ENCODE measurements at places on chromosomes 6 and 20.

GRCh38 chr6:142444376-142444775 is 142.6 kb downstream of the ADGRG6 start:
- DNase-seq: no peak

GRCh38 chr6:69594405-69594804 is 202.4 kb downstream of the LMBRD1 start:
- DNase-seq: no peak

GRCh38 chr6:154371281-154371680 is 14.7 kb upstream of the IPCEF1 start:
- no peak for DNase-seq

GRCh38 chr6:44154067-44154466 is 4.6 kb upstream of the CAPN11 start:
- DNase-seq: no peak

DNA sequence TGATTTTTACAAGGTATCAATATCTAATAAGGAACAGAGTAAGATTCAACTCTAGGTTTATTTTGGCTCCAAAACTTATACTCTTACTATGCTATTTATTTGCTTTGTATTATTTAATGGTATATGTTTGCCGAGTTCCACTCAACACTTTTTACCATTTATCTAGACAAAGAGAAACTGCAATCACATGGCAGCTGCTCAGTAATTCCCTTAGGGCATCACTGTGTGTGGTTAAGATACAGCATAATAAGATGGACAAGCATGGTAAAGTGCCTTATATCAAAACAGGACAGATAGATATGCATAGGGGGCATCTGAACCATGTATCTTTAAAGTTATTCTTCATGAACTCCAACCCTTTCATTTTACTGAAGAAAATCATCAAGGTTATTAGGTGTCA is 483.0 kb upstream of the ID4 start:
- DNase-seq: no peak

DNA sequence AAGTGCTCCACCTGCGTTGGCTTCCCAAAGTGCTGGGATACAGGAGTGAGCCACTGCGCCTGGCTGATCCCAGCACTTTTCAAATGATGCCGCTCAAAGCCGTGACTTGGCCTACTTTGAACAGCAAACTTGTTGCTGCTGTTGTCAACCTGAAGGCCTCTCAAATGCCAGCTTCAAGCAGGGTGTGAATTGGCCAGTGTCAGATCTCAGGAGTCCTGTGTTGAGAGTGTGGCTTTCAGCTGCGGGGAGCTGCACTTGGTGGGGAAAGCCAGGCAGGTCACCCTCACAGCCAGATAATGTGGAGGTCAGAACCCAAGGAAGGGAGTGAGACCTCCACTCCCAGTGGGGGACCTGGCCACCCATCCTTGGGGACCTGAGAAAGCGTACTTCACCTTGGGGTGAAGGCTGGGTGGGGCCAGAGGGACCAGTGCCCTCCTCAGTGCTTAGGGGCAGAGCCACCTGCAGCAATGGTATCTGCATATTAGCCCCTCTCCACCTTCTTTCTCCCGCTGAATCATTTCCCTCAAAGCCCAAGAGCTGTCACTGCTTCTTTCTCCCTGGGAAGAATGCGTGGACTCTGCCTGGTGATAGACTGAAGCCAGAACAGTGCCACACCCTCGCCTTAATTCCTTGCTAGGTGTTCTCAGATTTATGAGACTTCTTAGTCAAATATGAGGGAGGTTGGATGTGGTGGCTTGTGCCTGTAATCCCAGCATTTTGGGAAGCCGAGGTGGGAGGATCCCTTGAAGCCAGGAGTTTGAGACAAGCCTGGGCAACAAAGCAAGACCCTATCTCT is 19.1 kb upstream of the PANK2 start:
- no peak for DNase-seq

DNA sequence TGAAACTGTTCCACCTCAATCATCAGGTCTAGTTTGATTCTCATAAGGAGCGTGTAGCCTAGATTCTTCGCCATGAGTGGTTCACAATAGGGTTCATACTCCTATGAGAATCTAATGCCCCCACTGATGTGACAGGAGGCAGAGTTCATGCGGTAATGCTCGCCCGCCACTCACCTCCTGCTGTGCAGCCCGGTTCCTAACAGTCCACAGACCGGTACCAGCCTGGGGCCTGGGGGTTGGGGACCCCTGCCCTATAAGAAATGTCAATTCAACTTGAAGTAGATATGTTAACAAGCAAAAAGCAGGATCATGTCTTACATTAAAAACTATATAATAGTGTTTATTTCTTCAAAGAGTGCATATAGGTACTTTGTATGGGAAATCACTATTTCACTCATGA is 216.5 kb downstream of the COL19A1 start:
- DNase-seq: no peak

DNA sequence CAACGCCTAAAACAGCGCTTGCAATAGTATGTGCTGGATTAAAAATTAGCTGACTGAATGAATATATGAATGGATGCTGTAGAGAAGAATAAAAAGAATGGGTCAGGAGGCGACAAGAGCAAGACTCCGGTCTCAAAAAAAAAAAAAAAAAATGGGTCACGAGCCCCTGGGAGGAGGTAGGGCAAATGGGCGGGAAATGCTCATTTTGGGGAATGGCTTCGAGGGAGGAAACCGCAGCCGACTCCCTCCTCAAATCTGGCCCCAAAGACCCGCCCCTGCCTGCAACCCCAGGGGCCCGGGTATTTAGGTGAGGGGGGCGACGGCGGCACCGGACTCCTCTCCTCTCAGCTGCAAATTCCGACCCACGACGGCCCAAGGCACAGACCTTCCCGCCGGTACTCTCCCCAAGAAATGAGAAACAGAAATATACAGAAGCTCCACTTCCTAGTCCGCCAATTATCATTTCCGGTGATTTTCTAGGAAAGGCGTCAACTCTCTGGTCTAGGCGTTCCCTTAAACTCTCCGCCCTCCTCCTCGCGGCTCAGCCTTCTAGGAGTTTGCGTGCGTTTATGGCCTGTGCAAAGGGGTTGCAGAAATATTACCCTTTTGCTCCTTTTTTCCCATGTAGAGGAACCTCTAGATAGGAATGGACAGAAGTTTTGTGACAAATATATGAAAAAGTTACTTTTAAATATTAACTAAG is at the start of gene ZNF311:
Gene ZNF311 (minus strand): TSS at position 133 of the 703 bp plus-strand sequence. CDS start 1,361 bp downstream, outside the sequence.
- peak; percentile 65 for DNase-seq

GRCh38 chr6:142867355-142867801 is 77.6 kb downstream of the HIVEP2 start:
- DNase-seq: no peak

DNA sequence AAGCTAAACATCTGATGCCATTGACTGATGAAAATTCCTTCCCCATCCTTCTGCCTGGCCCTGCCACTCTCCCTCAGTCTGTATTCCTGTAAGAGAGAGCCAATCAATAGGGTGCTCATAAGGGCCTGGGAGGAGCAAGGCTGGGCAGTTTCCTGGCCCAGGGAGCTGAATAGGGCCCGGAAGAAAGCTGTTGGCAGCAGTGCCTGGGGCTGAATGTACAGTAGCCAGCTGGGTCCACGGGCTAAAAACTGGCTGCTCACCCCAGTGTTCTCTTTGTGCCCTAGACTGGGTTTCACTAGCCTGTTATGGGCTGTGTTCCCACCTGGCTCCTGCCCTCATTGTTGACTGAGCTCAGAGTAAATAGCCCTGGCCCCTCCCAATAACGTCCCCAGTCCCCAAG is 1.7 kb upstream of the WFDC2 start:
- DNase-seq: peak; percentile 61
